ENCODE measurements at places on chromosomes 13 and 19.

- DNase-seq, result no peak
Observed at GRCh38 chr19:16218851-16219250, 21.1 kb downstream of the AP1M1 start.

DNA sequence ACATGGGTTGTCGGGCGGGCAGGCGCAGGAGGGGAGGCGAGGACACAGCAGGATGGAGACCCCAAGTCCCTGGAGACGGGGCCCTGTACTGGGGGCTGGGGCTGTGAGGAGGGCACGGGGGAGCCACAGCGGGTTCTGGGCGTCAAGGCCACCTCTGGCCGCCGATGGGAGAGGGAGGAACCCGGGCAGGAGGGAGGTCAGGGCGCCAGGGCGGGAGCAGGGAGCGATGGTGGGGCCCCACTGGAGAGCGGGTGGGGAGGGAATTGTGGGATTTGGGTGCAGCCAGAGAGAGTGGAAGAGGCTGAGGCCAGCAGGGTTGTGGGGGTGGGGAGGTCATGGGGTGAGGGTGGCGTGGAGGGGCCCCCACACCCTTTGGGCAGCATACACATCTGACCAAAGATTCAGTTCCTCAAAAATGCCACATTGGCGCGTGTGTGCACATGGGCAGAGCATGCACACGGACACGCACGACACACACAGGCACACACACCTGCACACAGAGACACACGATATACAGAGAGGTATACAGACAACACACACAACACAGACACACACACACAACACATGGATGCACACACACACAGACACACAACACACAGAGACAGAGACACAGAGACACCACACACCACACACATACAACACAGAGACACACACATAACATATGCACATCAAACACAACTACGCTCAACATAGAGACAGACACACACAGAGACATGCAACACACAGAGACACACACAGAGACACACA is 54.9 kb downstream of the AP1M1 start:
- DNase-seq, result no peak

DNA sequence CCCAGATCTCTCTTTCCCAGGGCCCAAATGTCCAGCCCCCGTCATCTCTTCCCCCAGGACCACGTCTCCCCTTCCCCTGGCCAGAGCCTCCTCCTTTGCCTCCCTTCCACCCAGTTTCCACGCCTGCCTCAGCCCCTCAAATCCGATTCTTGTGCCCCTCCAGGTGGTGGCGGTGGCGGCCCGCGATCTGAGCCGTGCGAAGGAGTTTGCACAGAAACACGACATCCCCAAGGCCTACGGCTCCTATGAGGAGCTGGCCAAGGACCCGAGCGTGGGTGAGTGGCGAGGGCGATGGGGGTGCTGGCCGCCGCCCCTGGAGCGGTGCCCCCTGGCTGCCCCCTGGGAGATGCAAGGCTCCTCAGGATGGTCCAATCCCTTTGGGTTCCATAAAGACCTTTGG is 1.3 kb downstream of the DHDH start:
- DNase-seq, result no peak

- no peak for DNase-seq
Observed at GRCh38 chr19:12828494-12828893, 5.9 kb downstream of the RTBDN start.

DNA sequence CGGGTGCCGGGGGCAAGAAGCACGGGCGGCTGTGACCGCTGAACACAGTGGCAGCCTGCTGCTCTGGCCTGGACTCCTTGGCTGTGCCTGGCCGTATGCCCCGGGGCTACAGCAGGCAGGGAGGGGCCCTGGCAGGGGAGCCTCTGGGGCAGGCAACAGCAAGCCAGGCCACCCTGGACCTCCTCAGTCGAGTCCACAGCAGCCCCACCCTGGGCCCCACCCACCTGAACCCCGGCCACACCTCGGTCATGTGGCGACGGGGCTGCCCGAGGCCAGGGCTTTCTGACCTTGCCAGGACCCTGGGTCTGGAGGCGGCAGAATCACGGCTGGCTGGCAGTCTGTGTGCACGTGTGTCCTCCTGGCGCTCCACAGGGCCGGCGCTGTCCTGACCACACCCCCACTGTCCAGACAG is 8.7 kb downstream of the CILP2 start:
- no peak for DNase-seq

GRCh38 chr13:52452470-52452869 is 2.0 kb upstream of the VPS36 start:
- no peak for DNase-seq

DNA sequence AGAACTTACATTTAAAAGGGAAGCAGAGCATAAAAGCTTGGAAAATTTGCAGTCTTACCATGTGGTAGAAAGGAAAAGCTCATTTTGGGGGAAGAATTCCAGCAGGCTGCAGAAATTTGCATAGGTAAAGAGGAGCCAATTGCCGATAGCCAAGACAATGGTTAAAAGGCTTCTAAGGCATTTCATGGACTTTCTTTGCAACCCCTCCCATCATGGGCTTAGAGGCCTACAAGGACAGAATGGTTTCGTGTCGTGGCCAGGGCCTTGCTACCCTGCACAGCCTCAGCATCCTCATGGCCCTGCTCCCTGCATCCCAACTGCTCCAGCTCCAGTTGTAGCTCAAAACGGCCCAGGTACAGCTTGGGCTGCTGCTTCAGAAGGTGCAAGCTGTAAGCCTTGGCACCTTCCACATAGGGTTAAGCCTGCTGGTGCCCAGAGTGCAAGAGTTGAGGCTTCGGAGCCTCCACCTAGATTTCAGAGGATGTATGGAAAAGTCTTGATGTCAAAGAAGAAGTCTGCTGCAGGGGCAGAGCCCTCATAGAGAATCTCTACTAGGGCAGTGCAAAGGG is 420.3 kb downstream of the PCDH17 start:
- no peak for DNase-seq

- DNase-seq, result no peak
Observed at GRCh38 chr13:23384111-23384510, 49.4 kb downstream of the SACS start.

DNA sequence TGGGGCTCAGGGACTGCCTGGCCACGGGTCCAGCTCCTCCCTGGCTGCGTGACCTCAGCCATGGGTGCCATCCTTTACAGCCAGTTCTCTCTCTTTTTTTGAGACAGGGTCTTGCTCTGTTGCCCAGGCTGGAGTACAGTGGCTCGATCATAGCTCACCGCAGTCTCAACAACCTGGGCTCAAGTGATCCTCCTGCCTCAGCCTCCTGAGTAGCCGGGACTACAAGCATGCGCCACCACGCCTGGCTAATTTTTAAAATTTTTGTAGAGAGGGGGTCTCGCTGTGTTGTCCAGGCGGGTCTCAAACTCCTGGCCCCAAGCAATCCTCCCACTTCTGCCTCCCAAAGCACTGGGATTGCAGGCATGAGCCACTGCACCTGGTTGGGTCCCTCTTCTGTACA is 75.4 kb downstream of the PTPRS start:
- DNase-seq, result no peak

GRCh38 chr19:38276942-38277517 is 12.7 kb downstream of the SPINT2 start:
- DNase-seq, result no peak

DNA sequence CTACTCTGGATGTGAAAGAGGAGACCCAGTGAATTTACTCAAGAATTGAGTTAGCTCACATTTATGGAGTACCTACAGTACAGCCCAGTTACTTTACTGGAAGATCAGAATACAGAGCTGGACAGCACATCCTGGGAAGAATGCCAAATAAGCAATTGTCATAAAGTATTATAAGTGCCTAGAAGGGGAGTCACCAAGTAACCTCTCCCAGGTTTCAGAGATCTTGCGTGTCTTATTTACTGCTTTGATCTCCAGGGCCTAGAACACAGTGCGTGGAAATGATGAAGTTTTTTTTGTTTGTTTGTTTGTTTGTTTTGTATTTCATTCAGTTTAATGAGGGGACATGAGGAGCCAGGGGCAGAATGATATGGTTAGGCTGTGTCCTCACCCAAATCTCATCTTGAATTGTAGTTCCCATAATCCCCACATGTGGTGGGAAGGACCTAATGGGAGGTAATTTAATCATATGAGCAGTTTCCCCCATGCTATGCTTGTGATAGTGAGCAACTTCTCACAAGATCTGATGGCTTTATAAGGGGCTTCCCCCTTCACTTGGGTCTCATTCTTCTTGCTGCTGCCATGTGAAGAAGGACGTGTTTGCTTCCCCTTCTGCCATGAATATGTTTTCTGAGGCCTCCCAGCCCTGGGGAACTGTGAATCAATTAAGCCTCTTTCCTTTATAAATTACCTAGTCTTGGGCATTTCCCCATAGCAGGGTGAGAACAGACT is 5.2 kb downstream of the GARRE1 start:
- DNase-seq, result no peak

- no peak for DNase-seq
Observed at GRCh38 chr13:98233127-98233526, 56.1 kb upstream of the RNF113B start.

GRCh38 chr13:62014299-62014698 is 598.6 kb upstream of the PCDH20 start:
- no peak for DNase-seq

DNA sequence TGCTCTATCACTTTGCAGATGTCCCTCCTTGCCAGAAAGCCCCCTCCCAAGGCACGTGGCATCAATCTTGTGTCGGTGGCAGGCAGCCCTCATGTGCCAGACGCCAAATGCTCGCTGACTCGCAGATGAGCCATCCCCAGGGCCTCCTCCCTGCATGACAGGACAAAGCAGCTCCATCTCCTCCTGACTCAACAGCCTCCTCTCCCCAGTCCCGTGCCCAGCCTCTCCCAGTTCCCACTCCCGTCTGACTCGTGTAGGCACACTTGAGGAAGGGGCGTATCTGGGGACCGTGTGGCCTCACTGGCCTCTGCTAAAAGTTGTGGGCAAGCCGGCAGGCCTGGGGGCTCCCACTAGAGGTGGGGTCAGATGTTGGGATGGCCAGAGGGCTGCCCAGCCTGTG is 133.6 kb downstream of the STK24 start:
- peak; percentile 22 for DNase-seq

GRCh38 chr13:30869491-30869890 is 36.6 kb upstream of the MEDAG start:
- no peak for DNase-seq

- DNase-seq, result no peak
Observed at GRCh38 chr13:80979035-80979641, 638.2 kb upstream of the SPRY2 start.

DNA sequence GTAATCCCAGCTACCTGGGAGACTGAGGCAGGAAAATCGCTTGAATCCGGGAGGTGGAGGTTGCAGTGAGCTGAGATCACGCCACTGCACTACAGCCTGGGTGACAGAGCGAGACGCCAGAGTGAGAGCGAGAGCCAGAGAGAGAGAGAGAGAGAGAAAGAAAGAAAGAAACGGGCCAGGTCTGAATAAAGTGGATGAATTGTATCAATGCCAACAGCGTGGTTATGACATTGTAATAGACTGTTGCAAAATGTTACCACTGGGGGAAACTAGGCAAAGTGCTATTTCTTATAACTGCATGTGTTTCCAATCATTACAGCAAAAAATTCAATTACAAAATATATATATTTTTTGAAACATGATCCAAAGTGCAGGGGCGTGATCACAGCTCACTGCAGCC is 11.8 kb upstream of the BTBD2 start:
- no peak for DNase-seq

DNA sequence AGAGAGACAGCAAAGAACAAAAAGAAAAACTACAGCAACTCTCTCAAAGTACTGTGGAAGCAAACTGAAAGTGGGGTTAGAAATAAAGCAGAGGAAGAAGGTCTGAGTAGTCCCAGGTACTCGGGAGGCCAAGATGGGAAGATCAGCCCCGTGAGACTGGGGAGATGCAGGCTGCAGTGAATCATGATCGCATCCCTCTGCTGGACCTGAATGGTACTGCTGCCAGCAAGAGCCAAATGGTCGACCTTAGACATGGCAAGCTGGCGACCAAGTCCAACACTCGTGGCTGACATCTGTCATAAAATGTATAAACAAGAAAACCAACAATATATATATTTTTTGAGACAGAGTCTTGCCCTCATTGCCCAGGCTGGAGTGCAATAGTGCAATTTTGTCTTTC is 33.7 kb upstream of the ZNF724 start:
- peak; percentile 15 for DNase-seq

DNA sequence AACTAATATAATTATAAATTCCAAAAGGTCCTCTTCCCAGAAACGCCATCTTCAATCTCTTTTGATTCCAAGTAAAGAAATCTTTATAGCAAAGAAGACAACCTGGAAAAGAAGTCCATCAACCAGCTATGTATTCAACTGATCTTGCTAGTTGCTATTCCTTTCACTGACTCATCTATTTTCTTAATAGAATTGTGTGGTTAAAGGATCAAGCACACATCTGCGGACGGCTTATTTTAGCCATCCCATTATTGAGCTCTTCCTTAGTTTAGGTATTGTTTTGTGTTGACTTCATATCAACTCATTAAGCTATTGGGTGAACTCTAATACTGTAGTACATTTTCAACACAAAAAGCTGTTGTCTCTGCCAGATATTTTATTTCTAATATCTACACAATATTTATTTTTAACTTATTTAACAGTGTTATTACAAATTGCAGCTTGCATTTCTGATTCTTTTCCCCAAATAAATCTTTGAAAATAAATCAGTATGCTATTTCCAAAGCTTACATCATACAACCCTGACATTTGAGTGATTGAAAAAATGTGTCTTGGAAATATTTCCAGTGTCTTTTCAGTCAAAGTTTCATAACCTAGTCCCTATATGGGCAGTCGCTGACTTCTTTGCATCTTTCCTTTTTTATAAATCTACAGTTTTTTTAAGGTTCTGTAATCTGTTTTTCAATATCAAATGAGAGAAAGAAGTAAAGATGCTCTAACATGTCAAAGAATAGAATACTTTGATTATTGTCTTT is 158.8 kb upstream of the SPRY2 start:
- no peak for DNase-seq

- DNase-seq, result no peak
Observed at GRCh38 chr13:44244288-44244687, 129.3 kb upstream of the SERP2 start.

GRCh38 chr19:2254064-2254872 is 1.9 kb downstream of the JSRP1 start:
- no peak for DNase-seq

DNA sequence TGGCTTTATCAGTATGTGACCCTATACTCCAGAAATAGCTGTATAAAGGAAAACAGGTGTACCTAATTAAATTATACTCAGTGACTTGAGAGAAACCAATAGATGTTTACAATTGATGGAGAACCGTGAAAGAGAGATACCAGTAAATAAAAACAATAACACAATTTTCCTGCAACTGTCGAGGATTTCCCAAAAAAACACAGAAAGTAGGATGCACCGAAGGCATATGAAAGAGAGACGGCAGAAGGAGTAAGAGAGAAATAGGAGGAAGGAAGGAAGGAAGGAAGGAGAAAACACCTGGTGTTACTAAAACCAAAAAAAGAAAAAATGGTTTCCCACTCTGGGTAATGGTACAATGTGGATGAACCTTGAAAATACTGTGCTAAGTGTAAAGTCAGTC is 6.8 kb upstream of the ZNF229 start:
- no peak for DNase-seq

DNA sequence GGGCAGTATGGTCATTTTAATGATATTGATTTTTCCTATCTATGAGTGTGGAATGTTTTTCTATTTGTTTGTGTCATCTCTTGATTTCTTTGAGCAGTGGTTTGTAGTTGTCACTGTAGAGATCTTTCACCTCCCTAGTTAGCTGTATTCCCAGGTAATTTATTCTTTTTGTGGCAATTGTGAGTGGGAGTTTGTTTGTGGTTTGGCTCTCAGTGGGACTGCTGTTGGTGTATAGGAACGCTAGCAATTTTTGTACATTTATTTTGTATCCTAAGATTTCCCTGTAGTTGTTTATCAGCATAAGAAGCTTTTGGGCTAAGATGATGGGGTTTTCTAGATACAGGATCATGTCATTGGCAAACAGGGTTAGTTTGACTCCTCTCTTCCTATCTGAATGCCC is 28.9 kb downstream of the NBEA start:
- DNase-seq, result no peak

Data from SW 1271 (cell line).